CD14-positive monocyte (primary cell): ENCODE measurements at places on chromosomes 16 and 17.

DNA sequence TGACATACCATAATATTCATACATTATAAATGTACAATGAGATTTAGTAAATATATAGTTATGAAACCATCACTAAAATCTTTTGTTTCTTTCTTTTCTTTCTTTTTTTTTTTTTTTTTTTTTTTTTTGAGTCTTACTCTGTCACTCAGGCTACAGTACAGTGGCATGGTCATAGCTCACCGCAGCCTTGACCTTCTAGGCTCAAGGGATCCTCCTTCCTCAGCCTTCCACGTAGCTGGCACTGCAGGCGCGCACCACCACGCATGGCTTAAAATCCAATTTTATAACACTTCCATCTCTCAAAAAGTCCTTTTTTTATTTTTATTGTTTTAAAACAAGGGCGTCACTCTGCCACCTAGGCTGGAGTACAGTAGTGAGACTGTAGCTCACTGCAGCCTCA, 41.1 kb downstream of the ZNRF1 start:
- no peak for DNase-seq

GRCh38 chr17:75877752-75878173, 618 bp downstream of the TRIM47 start:
- peak; percentile 67 for DNase-seq

DNA sequence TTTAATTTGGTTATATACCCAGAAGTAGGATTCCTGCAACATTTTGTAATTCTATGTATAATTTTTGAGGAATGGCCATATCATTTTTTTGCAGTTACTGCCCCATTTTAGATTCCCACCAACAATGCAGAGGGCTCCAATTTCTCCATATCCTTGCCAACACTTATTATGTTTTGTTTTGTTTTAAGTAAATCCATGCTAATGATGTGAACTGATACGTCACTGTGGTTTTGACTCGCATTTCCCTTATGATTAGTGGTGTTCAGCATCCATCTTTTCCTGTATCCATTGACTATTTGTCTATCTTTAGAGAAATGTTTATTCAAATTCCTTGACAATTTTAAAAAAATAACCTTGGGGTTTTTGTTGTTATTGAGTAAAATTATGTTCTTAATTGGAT, 826.4 kb downstream of the CDH11 start:
- DNase-seq = no peak

DNA sequence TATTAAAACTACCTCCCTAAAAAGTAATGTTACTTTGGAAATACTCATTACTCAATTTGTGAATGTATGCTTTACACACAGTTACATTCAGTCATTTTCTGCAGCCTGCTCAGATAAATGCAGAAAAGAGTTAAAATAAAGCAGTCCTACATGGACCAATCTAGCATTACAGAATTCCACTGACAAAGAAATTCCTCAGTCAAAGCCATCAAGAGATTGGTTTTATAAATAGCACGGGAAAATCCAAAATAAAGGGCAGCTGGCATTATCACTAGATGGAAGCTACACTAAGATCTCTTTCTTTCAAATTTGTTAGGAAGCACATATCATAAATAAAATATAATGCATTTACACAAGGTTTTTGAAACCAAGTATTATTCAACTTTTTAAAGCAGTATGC, 58.3 kb downstream of the DUSP14 start:
- no peak for DNase-seq

- no peak for DNase-seq
Measured at GRCh38 chr16:53805752-53806151, 101.8 kb downstream of the FTO start.

DNA sequence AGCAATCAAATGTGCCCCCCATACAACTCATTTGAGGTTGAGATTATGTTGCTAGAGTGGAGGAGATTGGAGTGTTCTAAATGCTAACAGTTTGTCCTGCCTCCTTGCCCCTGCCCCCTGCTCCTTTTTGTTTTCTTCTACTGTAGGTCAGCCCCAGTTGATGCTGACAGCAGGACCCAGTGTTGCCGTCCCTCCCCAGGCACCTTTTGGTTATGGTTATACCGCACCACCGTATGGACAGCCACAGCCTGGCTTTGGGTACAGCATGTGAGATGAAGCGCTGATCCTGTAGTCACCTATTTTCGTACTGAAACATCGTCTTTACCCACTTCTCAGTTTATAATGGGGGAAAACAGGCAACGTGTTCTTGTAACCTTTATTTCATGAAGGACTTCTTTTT, 13.6 kb downstream of the PTRH2 start:
- no peak for DNase-seq

DNA sequence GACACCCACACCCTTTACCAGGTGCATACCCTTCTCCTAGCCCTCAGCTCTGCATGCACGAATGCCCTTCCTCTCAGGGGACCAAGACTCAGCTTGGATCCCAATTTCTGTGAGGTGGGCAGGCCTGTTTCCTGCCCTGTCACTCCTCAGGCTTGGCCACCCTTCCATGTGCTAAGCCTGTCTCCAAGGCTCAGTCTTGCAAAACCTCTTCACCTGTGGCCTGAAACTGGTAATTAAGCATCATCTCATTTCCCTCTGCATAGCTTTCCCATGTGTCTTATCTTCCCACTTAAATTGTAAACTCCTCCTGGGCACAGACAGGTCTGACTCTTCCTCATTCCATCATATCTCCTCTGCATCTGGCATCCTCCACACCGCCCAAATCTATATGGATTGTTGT, 31.0 kb upstream of the SMPD3 start:
- no peak for DNase-seq

- DNase-seq = no peak
Measured at GRCh38 chr17:49873466-49873865, 25.6 kb upstream of the TAC4 start.

- DNase-seq = no peak
Measured at GRCh38 chr17:37787055-37787757, 42.3 kb upstream of the HNF1B start.

DNA sequence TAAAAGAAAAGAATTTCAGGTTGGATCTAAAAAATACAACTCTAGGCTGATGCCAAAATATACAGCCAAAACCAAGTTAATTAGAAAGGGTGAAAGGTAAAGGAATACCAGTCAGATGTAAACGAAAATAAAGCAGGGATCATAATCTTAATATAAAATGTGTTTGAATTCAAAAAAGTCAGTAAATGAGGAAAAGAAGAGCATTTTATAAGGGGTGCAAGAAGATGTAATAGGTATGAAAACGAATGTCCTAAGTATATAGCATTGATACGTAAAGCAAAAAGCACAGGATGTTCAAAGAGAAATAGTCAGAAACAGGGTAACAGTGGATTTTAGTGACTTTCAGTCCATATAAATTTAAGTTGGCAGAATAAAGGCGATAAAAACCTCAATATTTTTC, 2.5 kb downstream of the OR3A1 start:
- DNase-seq = no peak

DNA sequence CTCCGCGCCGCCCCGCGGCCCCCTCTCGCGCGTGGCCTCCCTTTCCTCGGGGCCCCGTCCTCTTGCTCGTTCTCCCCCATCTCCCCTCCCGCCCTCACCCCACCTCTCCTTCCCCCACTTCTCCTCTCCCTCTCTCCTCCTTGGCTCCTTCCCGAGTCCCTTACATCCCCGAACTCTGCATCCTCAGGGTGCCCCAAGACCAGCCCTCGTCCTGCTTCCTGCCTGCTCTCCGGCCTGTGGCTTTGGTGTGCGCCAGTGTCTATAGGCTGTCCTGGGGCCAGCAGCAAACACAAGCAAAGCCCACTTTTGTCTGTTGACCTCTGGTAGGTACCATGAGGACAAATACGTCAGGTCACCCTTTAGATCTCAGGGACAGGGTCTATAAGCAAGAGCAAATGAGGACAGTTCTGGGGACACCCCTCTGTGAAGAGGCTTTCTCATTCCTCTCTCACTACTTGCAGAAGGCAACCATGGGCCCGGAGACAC, 284 bp upstream of the COPZ2 start:
- DNase-seq = no peak

GRCh38 chr16:2449118-2449517, 10.8 kb upstream of the TEDC2 start:
- no peak for DNase-seq

DNA sequence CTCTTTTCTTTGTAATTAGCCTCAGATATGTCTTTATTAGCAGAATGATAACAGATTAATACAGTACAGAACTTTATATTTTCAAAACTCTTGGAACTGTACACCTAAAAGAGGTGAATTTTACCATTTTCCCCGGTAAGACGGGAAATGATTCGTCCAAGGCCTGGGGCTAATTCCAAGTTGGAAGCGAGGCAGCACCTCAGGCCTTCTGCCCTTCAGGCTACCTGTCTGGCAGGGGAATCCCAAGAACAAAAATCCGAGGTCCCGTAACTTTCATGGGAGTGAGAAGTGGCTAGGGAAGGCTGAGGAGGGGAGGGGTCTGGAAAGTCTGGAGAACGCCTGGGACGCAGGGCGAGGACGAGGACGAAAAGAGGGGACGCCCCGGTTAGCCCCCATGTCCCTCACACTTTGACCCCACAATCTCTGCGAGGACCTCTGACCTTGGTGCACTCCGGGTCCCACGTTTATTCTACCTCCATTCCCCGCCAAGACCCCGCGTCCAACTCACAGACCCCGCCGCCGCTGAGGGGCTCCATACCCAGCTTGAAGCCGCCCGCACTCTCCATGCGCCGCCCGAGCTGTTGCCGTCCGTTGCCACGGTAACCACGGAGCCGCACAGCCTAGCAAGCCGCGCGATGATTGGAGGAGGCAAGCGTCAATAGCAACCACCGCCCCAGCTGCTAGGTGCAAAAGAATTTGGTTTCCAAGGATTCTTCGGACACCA, at the start of gene HYDIN:
TSS of gene HYDIN (minus strand) at position 601 of the 724 bp plus-strand sequence. CDS start 43,827 bp downstream, outside the sequence.
- DNase-seq = no peak

DNA sequence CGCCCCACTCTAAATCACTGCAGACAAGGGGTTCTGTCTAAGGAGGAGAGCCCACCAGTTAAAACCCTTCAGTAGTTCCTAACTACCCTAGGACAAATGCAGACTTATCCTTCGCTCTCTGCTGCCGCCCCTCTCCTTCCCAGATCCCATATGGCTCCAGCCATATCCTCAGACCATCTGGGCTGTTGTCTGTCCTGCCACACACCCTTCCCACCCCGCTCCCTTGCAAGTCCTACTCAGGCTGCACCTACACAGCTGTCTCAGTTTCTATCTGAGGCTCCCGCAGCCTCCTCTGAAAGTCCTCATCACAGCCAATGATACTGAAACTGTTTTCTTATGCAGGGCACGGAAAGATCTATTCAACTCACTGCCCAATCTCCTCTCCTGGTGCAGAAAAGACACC, 720 bp upstream of the BCKDK start:
- DNase-seq = no peak

GRCh38 chr17:78485290-78486168, 91.7 kb downstream of the DNAH17 start:
- DNase-seq = no peak

DNA sequence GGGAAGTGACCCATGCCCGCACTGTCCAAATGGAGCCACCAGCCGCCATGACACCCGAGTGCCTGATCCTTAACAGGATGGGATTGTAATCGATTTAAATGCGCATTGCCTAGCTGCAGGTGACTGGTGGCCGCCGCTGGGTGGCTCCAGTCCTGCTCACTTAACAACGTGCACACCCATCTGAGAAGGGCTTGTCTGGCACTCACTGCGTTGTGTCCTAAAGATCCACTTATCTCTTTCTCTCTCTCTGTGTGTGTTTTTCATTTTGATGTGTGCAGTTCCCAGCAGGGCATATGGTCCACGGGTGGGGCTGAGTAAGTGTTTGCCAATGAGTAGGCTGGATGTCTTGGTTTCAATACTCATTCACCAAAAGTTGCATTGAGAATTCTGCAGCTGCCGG, 80.6 kb downstream of the IRF8 start:
- no peak for DNase-seq

- DNase-seq = no peak
Measured at GRCh38 chr16:82735186-82735585, 108.4 kb downstream of the CDH13 start.

- DNase-seq = no peak
Measured at GRCh38 chr17:71202449-71202848, 918.4 kb upstream of the SOX9 start.

GRCh38 chr16:55470533-55471371, 8.2 kb upstream of the MMP2 start:
- DNase-seq = no peak

GRCh38 chr16:67029254-67030096, 526 bp downstream of the CBFB start:
- DNase-seq = peak; percentile 70

GRCh38 chr17:44976206-44976605, 8.1 kb upstream of the C1QL1 start:
- DNase-seq = no peak

DNA sequence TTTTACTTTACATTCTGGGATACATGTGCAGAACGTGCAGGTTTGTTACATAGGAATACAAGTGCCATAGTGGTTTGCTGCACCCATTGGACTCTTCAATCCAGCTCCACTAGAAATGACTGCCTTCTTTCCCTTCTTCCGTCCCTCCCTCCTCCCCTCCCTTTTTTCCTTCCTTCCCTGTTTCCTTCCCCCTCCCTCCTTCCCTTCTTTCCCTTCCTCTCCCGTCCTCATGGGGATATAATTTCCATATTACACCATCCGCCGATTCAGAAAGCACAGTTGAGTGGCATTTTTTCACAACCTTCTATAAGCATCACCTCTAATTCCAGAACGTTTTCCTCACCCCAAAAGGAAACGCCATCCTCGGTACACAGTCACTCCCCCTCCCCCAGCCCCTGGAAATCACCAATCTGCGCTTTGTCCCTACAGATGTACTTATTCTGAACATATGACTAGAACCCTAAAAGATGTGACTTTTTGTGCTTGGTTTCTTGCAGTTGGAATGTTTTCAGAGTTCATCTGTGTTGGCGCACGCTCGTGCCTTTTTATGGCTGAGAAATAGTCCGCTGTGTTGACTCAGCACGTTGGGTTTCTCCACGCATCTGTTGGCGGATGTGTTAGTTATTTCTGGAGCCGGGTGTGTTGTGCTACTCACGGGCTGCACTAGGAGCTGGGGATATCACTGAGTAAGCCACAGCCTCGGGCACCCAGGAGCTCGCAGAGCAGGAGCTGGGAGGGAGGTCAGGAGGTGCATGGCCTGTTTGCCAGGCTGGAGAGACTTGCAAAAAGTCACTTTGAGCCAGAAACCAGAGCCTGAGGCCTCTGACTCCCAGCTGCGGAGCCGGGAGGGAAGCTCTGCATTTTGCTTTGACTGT, 336.4 kb downstream of the SEC14L1 start:
- DNase-seq = no peak

DNA sequence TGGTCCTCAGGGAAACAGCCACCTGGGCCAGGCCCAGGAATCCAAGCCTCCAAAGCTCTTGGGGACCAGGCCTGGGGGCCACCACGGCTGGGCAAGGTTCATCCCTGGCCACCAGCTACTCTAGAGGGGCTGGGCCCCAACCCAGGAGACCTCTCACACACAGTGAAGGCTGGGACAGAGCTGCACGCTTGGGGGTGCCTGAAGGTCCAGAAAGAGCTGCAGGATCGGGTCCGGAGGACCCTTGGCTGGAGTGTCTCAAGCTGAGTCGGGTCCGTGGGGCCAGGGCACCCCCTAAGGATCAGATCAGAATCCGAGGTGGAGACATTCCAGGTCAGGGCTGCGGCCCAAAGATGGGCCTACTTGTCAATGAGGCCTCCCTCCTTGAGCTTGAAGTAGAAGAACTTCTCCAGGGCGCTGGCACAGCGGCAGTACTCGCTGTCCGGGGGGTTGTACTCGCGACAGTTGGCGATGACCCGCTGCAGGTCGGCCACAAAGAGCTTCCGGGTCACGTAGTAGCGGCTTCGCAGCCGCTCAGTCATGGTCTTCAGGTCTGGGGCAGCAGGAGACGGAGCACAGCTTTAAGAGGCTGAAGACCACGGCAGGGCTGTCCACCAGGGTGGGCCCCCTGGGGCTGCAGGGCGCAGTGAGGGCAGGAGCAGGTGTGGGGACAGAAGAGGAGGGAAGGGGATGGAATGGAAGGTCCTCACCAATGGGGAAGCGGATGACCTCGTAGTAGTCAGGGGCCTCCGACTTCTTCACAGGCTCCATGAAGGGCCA, 967 bp upstream of the DHX58 start:
- DNase-seq = no peak
